ENCODE measurements at places on chromosomes 4 and X.
A peak's percentile ranks its signal among the peaks of the same experiment; 100 is the strongest.

GRCh38 chr4:111639876-111640275 is 505.4 kb upstream of the FAM241A start:
- DNase-seq: no peak

DNA sequence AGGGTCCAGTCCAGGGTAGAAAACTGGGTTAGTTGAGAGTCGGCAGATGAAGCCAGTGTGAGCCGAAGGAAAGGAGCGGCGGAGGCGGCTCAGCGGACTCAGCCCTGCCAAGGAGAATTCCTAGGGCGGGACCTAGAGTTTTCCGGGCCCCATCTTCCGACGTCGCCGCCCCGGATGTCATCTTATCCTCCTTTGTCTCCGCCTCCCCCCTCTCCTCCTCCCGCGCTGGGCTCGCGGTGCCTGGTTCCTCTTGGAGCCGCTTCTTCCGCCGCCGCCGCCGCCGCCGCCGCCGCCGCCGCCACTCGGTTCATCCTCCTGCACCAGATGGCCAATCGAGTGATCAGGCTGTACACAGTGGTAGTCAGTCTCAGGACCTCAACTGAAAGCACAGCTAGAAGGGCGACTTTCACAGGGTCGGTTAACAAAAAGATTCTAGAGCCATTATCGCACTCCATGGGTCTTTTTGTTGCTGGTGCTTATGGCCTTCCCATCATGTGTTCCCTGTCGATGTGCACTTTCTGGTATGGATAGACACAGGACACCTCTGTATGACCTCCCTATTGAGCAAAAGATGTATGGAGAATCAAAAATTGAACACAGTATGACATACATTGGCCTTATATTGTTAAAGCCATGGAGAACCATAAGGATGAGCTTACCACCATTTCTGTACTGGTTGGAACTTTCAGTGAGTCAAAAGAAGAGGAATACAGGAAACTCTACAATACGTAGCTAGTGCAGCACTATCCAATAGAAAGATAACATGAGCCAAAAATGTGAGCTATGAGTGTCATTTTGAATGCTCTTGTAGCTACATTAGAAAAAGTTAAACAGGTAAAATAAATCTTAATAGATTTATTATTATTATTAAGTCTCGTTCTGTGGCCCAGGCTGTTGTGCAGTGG is 32.4 kb upstream of the THOC2 start:
- peak; percentile 87 for DNase-seq

- no peak for DNase-seq
Observed at GRCh38 chr4:91936311-91936710, 367.5 kb upstream of the GRID2 start.

- DNase-seq: no peak
Observed at GRCh38 chrX:65925005-65925404, 114.9 kb downstream of the VSIG4 start.

DNA sequence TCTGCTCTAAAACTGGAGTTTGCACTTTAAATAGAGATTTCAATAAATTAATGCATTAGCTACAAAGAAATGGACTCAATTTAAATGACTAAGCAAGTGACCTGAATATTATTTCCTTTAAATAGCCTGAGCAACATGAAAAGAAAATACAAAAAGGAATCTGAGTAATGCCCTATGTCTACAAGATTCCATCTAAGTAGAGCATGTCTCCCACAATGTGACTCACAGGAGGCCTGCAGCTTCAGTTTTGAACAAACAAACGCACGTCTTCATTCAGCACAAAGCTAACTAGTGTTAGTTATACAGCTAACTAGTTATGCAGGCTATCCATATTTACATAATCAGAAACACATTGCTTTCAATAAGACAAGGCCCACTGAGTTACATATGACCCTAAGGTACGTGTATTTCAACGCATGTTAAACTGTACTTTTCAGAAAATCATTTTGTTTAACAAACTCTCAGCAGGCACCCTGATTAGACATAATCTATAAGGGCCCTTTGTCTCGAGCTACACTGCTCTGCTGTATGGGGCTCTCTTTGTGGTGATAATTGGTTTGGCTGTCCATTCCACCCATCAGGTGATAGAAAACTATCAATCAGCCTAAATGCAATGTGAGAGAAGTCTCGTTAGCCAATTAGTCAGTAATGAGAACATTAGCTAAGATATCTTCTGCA is 116.5 kb downstream of the MAML3 start:
- no peak for DNase-seq

DNA sequence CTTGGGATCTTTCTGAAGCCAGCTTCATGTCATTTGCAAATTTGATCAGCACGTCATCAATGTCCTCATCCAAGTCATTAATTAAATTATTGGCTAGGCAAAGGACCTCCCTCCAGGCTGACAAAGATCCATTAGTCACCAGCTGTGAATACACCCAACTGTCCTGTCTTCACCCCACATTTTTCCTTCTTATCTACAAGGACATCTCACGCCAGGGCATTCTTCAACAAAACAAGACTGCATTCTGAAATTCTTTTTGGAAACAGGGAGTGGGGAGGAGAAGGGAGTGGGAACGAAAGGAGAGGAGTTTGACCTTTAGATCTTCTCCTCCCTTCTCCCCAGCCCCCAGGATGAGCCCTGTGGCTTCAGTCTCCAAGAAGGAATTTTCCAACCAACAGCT is 32.7 kb downstream of the NLGN3 start:
- no peak for DNase-seq

DNA sequence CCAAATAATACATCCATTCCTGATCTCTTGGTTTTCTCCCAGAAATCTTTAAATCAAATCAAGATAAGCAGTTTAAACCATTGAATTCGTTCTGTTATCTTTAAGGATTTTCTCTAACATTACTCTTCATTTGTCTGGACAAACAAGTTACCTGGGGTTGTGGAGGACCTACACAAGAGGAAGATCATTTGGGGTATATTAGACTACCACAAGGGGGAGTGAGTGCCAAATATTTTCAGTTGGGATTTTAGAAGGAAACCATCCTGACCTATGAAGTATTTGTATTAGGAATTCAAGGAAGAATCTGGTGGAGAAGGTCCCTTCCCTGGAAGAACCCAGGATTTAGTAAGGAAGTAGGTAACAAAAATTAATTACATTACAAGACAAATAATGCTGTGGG is 12.0 kb upstream of the DCHS2 start:
- no peak for DNase-seq

DNA sequence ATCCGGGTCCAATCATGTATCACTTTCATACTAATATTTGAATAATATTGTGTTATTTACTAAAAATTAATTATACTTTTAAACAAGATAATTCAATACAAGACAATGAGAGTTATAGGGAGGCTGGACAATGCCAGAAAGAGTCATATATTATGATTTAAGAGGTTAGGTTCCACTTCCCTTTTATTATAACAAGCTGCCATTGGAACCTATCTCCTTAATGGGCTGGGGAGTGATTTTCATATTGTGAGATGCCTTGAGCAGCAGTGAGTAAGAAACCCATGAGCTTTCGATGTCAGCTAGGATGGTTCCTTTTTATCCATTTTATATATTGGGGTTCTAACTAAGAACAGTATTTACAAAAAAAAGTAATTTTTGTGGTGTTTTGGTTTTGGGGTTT is 91.8 kb downstream of the MAB21L2 start:
- no peak for DNase-seq

GRCh38 chr4:25976780-25977179 is 62.8 kb downstream of the SMIM20 start:
- DNase-seq: no peak

DNA sequence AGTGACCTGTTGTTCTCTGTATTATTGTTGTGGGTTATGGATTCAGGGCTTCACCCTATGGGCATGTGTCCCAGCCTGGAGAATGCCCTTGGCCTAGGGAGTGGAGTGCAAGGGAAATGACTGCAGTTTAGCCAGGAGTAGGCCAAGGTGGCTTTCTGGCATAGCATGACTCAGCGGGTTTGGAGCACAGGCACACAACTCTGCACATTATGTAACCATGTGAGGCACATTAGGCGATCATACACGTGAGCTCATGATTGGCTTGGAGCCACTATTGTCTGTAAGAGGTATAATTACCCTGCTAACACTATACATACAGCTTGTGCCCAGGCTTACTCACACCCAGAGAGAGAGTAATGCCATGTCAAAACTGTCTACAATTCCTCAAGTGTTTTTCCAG is 35.1 kb upstream of the TACR3 start:
- no peak for DNase-seq

DNA sequence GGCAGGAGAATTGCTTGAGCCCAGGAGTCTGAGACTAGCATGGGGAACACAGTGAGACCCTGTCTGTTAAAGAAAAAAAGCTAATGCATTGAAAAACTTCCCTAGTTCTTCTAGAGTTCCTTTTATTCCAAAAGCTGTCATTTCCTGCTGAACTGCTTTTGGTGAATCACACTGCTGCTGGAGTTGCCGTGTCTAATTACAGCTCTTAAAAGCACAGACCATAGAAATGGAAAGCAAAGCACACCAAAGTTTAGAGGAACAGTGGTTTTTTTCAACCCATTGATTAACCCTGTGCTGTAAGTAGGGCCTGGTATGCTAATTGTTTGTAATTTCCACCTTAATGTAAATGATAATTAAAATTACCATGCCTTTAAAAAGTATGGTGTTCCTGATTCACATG is 52.4 kb downstream of the SEPTIN11 start:
- no peak for DNase-seq

- no peak for DNase-seq
Observed at GRCh38 chrX:13285229-13285628, 34.6 kb downstream of the ATXN3L start.

GRCh38 chr4:138053641-138054301 is 188.4 kb downstream of the SLC7A11 start:
- no peak for DNase-seq

GRCh38 chrX:96405842-96406241 is 278.8 kb upstream of the DIAPH2 start:
- DNase-seq: no peak

DNA sequence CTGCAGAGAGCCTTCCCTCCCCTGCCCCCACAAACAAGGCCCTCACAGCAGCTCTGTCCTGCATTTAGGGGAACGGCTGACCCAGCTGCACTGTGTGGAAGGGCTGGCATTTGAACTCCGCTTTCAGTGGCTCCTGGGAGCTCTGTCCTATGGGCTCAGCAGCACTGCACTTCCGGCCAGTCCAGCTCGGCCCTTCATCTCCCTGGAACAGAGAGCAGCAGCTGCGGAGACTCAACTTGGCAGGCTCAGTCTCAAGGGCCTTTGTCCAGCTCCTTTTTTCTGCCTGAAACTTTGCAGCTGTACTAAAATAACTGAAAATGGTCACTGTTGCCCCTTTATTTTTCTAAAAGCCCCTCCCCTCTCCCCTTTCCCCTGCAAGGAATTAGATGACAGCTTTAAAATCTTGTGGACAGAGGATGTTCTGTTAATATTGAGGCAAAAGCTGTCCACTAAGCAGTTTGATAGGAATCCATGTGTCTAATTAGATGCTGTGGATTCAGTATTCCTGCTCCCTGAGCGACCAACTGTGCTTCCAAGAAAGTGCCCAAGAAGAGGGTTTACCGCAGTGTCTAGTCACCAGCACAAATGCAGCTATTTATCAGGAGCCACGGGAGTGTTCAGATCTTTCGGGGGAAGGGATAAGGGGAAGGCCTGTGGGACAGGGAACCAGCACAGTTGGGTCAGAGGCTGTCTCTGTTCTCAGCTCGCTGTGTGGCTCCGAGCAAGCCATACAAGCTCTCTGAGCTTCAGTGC is 133.1 kb downstream of the AFAP1 start:
- DNase-seq: peak; percentile 81

GRCh38 chr4:7156761-7157488 is 35.4 kb upstream of the SORCS2 start:
- peak; percentile 68 for DNase-seq

GRCh38 chrX:108696690-108697089 is 39.7 kb downstream of the IRS4 start:
- no peak for DNase-seq

- DNase-seq: no peak
Observed at GRCh38 chr4:76420762-76421581, at the start of gene CCDC158. Gene CCDC158, minus strand, starts transcription at chr4:76421141. Its CDS starts 17,934 bp downstream, at chr4:76403207.

- peak; percentile 67 for DNase-seq
Observed at GRCh38 chrX:155767051-155767875, 113.9 kb upstream of the VAMP7 start.

GRCh38 chr4:110354460-110354859 is 121.5 kb upstream of the ENPEP start:
- DNase-seq: no peak

DNA sequence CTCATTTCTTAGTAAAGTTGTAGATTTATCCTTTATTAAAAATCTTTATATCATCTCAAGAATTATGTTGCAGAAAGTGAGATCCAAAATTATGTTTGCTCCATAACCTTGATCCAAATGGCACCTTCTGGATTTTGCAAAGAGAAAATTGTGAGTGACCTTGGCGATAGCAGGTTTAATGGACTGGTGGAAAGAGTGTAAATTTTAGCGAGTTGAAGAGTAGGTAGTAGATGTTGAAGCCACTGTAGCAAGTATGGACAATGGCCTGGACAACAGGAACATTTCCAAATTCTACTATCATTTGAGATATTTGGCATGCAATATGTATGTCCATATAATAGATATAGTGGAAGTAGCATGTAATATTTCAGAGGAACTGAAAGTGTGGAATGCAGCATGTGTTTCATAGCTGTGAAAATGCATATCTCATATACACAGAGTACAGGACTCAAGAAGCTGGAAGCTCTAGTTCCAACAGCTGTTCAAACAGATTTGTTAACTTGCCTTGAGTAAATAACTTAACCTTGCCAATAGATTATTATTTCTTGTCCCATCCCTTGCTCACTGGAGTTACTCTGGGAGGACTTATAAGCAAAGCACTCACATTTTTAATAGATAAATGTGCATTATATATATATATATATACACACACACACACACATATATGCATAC is 152.5 kb upstream of the TLL1 start:
- no peak for DNase-seq

- no peak for DNase-seq
Observed at GRCh38 chrX:81779701-81780100, 577.8 kb downstream of the SH3BGRL start.

Measured in sciatic nerve (tissue), 2 donors.